ENCODE measurements at places on chromosomes 2 and 18.

- DNase-seq, result no peak
These were observed 25.6 kb upstream of the CCDC68 start for GRCh38 chr18:54984908-54985307.

- no peak for DNase-seq
These were observed 976.8 kb downstream of the TMEM182 start for GRCh38 chr2:103738606-103739005.

- DNase-seq, result no peak
These were observed 1.4 kb upstream of the FAM110C start for GRCh38 chr2:47737-48136.

- DNase-seq, result no peak
These were observed 226.9 kb upstream of the SPOPL start for GRCh38 chr2:138274421-138275291.

- no peak for DNase-seq
These were observed 328.4 kb downstream of the DYSF start for GRCh38 chr2:71781695-71782228.

GRCh38 chr2:88557290-88557689 is 70.0 kb downstream of the EIF2AK3 start:
- DNase-seq, result no peak

- DNase-seq, result no peak
These were observed 38.7 kb upstream of the HNMT start for GRCh38 chr2:137925599-137925998.

DNA sequence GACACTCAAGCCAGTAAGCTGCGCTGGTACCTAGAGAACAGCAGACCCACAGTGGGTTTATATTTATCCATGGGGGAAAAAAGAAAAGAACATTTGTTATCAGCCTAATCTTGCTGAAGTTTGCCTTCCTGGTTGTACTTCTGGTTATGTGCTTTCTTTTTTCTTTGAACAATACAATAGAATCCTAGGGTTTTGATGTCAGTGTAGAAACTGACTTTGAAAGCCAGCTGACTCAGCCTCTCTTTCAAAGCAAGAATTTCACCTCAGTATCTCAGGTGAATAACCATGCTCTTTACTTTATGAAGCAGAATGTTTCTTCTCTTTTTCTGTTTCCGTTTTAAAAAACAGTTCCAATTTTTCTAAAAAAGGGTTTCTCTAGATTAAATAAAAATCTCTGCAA is 78.4 kb downstream of the CD8B2 start:
- DNase-seq, result no peak

GRCh38 chr2:234620018-234620417 is 123.1 kb upstream of the ARL4C start:
- no peak for DNase-seq

GRCh38 chr2:30765191-30765590 is 42.1 kb downstream of the CAPN13 start:
- no peak for DNase-seq

GRCh38 chr2:180324182-180324581 is 317.1 kb upstream of the CWC22 start:
- no peak for DNase-seq

DNA sequence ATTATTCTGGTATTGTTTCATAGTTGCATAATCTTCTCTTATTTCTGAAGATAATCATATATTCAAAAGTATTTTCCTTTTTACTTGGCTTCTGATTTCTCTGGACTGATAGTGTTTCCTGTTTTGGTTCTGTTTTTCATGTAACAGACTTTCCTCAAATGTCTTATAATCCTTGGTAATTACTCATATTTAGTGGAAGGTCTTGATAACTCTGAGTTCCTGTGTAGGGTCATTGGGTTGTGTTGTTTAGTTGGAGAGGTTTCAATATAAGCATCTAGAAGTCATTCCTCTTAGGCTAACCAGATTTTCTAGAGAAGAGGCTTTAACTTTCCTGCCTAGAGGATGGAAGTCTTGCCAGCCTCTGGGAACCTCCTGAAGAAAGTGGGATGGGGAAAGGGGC is 23.8 kb downstream of the MFSD6 start:
- no peak for DNase-seq

GRCh38 chr18:66143029-66143428 is 392.2 kb downstream of the CDH7 start:
- DNase-seq, result no peak

- no peak for DNase-seq
These were observed 212.5 kb downstream of the ZFP36L2 start for GRCh38 chr2:43013821-43014345.

DNA sequence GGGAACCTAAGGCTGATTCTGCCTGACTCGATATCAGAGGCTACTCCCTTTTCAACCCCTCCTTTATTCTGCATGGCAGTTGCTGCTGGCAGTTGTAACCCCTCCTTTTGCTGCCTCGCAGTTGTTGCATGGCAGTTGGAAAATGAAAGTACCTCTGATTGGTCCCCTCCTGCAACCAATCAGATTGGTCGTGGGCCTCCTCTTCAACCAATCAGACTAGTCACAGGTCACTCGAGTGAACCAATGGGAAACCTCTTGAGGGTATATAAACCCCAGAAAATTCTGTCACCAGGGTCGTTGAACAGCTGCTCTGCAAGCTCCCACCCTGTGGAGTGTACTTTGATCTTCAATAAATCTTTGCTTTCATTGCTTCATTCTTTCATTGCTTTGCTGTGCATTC is 294.3 kb upstream of the SLC8A1 start:
- DNase-seq, result no peak

DNA sequence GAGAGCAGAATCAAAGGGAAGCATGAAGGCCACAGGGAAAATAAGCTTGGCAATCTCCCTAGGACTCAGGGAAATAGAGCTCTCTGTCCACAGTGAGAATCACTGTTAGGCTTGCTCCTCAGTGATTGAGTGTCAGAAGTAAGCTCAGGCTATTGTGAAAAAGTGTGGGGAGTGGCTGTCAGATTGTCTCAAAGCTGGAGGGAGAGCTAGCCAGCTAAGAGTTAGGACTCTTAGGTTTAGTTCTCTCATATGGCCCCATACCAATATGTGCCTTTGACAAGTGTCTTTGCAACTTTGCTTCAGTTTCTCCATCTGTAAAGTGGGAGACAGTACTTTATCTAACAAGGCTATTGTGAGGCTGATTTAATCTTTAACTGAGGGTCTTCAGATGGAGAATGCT is 17.2 kb downstream of the EIF4E2 start:
- no peak for DNase-seq

DNA sequence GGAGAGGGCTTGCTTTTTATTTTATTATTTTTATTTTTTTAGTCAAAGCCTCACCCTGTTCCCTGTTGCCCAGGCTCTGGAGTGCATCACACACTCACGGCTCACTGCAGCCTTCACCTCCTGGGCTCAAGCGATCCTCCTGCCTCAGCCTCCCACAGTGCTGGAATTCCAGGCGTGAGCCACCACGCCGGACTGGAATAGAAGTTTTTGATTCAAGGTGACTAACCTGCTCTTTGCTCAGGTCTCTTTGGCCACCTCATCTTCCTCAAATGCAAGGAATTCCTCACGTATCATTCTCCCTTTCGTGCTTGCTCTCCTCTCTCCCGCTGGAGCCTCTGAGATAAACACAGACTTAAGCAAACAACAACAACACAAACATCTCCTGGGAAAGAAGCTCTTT is 636.8 kb downstream of the ADCYAP1 start:
- no peak for DNase-seq

DNA sequence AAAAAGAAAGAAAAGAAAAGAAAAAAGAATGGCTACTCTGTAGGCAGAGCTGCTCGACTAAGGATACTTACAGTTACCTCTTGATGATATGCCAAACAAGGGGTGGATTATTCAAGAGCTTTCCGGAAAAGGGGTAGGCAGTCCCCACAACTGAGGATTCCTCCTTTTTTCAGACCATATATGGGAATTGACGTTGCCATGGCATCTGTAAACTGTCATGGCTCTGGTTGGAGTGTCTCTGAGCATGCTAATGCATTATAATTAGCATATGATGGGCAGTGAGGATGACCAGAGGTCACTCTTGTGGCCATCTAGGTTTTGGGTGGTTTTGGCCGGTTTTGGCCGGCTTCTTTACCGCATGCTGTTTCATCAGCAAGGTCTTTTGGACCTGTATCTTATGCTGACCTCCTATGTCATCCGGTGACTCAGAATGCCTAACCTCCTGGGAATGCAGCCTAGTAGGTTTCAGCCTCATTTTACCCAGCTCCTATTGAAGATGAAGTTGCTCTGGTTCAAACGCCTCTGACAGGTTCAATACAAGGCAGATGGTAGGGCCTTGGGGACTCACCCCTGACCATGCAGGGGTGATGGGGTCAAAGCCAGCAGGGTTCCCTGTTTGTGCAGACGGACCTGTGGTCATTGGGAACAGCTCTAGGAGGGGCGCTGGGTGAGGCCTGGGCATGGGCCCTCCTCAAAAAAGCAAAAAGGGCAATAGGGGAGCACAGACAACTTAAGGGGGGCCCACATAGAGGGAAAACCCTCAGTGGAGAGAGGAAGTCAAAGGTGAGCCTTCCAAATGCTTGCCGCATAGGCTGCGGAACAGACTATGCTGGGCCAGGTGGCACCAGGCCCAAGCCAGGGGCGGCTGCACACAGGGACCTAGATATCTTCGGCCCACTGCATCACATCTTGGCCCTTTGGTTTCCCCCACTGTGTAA is 251.2 kb upstream of the RAB6C start:
- no peak for DNase-seq

GRCh38 chr2:19837235-19837766 is 64.5 kb downstream of the TTC32 start:
- no peak for DNase-seq

DNA sequence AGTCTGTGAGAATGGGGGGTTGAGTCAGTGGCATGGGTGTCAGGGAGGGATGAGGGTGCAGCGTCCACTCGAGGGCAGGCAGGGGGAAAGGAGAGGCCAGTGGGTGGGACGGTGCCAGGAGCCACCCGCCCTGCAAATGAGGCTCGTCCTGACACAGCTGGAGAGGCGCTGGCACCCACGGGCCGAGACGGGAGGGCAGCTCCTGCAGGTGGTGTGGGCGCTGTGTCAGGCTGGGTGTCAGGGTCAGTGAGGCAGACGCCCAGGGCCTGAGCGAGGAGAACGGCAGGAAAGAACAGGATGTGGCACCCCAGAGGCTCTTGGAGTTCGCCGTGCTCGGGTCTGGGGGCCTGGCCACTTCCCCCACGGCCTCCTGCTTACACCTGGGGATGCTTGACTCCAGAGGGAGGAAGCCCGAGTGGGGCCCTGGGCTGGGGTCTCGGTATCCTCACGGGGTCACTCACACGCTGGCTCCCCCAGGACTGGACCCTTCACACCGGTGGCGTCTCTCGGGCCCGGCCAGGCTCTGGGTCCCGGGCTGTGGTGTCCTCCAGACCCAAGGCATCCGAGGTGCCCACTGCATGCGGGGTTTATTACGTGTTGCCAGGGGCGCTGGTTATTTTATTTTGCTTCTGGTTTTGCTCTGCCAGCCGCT is 130.5 kb upstream of the CTDP1 start:
- no peak for DNase-seq

DNA sequence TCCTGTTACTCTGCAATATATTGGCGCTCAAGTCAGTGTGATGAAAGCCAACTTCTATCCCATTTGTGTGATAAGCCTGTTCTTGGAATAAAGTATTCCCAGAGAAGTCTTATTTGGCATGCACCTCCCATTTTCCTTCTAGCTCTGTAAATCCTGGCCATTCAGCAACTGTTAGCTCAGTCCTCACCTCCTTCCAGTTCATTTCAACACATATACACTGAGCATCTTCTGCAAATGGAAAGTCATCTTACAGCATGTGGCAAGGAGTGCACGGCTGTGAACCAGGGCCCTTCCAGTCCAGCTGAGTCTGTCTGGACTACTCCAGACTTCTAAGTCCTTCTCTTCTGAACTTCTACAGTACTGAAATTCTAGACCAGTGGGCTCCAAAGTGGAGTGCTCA is 53.1 kb downstream of the SPATS2L start:
- DNase-seq, result no peak
